ENCODE measurements at places on chromosomes 4 and X.

DNA sequence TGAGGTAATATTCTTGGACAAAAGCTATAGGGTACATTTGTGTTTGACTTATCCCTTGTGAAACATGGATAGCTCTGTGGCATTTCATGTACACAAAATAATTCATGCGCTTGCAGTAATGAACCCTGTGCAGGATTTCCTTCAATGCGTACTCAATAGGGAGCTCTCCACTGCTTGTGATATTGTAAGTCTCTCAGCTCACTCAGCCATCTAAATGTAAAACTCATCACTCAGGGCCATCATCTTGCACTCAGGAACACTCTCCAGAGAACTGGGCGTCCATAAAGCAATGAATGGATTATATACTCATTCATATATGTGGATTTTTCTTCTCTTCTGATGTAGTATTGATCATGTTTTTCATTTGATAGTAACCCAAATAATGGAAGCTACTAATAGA, 288.1 kb downstream of the DCTD start:
- DNase-seq = no peak

GRCh38 chr4:125432078-125432477, 117.3 kb downstream of the FAT4 start:
- DNase-seq = no peak

DNA sequence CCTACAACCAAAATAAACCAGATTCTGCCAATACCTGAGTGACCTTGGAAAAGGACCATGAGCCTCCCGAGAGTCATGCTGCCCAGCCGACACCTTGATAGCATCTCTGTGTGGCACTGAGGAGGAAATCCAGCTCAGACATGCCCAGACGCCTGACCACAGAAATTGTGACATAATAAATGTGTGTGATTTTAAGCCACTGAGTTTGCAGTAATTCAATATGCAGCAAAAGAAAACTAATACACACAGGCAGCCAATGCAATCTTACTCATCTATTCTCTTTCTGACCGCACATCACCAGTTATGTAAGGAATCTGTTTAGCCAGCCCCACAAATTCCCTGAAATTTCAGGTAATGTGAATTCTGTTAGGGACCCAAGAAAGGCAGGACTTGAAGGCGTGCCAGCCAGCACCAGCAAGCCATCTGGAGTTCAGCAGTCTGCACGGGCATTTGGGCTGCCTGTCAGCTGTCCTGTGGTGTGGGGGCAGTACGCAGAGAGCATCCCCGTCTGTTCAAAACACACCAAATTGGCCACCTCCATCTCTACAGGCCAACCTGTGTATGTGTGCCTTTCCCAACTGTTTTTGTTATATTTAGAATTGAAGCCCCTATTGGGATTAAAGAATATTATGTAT, 176.4 kb downstream of the NLGN4X start:
- no peak for DNase-seq

- DNase-seq = no peak
Measured at GRCh38 chrX:41737065-41737464, 13.1 kb downstream of the GPR82 start.

DNA sequence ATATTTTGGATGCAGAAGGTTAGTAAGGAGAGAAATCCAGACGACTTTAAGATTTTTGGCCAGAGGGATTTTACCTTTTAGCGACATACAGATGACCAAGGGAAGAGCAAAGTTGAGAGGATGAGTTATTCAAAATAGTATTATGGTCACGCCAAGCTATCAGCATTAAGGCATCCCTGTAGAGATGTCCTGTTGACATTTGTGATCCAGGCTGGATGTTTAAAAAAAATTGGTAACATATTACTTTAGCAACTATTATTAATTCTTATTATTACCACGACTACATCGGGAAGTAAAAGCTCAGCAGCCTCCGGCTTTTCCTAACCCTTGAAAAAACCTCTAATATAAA, 562 bp upstream of the OSTC start:
- no peak for DNase-seq
